Liver (tissue), 10 donors: ENCODE measurements at places on chromosomes 1 and 21.

DNA sequence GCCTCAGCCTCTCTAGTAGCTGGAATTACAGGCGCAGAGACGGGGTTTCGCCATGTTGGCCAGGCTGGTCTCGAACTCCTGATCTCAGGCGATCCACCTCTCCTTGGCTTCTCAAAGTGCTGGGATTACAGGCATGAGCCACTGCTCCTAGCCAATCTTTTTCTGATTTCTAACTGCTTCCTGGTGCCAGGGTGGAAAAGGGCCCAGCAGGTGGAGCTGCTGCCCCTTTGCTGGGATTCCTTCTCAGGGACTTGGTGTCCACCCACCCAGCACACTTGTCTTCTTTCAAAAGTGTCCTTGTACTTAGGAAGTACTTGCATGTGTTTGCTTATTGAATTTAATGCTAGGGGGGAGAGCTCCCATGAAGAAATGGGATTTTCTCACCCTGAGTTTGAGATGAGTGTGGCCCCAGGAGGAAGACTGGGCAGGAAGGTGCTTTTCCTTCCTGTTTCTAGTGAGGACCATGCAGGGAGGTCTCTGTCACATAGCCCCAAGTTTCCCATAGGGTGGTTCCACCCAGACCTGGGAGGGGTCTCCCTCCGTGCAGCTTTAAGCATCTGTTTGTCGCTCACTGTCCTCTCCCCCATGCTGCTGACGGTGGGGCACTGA, 14.2 kb downstream of the UTP11 start:
- DNase-seq = no peak

DNA sequence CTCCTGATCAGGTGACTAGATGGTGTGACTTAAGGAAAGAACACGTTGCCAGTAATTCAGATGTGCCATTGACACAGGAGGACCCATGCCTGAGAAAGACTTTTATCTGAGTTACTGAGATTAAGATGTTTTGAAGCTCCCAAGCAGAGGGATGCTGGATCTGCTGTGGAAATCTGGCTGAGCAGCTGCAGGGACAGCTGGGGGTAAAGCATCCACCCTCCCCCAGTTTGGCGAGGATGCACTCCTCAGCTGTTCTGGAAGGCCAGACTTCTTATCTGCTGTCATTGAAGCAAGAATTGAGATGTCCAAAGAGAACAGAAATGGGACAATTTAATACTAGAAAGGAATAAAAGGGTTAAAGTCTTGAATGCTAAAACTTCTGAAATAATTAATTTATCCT, 25.7 kb downstream of the TTC3 start:
- DNase-seq = no peak

GRCh38 chr1:25117233-25117823, 115.0 kb downstream of the SYF2 start:
- DNase-seq = no peak

DNA sequence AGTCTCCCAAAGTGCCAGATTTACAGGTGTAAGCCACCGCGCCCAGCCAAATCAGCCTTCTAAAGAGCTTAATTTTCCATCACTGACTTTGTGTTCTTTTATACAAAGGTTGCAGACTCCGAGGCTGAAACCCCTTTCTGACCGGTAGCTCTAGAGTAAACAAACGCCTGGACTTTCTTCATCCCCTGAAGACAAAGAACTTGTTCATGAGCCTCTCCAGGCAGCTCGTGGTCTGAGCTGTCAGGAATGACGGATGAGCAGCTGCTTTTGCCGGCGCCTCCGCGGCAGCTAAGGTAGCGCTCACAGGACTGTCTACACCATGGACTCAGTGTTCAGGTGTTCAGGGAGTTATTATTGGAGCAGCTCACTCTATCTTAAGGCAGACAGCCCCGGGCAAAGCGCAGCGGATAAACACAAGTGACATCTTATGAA, 128.5 kb upstream of the ERRFI1 start:
- no peak for DNase-seq

DNA sequence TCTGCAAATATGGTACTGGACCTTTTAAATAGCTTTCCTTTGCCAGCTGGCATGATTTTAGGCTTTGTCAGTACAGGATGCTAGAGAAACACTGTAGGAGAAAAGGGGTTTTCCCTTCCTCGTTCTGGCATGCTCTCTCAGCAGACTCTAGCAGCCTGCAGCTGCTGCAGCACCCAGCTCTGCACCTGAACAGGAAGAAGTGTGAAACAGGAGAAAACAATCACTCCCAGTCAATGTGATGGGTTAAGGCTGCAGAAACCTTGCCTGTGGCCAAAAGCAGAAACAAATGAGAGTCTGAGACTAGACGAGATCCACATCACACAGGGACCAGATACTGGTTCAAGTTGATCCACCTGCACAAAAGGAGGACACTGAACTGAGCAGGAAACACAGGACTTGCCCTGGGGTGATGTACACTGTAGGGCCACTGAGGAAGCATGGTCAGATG, 21.2 kb downstream of the OVGP1 start:
- DNase-seq = no peak

DNA sequence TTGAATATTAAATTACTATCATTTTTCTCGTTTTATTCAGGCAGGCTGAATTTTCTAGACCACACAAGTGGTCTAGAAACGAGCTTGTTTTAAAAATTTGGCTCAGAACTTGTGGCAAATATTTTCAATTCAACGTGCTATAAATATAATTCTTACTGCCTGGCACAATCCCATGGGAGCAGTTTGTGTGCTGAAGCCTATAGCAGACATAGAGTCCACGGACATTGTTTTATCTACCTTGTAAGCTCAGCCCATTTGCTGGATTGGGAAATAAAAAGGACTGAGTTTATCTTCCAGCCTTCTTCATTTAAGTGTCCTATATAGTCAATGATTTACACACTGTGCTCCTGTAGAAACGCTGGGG, 103.4 kb downstream of the ZBTB18 start:
- DNase-seq = no peak

DNA sequence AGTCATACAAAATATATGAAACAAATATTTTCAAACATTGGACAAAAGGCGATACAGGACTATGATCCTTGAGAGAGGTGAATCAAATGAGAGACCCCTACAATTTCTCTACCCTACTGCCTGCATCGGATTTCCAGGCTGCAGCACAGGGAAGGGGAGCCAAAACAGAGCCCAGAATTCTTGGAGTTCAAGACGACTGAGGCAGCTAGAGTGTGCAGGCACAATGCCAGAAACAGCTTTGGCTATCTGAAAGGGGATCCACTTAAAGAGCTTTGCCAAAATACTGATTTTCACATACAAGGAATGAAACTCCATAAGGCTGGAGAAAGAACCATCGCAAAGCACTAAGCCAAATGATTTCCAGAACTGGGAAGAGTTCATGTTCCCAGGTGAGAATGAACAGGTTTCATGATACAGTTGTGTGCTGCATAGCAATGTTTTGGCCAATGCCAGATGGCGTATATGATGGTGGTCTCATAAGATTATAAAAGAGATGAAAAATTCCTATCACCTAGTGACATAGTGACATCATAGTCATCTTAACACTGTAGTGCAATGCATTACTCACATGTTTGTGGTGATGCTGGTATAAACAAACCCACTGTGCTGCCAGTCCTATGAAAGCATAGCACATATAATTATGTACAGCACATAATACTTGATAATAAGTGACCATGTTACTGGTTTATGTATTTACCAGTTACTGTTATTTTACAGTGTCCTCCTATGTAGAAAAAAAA, 77.5 kb downstream of the KCND3 start:
- DNase-seq = no peak

- no peak for DNase-seq
Observed at GRCh38 chr1:23283667-23284602, 60.1 kb downstream of the HNRNPR start.

DNA sequence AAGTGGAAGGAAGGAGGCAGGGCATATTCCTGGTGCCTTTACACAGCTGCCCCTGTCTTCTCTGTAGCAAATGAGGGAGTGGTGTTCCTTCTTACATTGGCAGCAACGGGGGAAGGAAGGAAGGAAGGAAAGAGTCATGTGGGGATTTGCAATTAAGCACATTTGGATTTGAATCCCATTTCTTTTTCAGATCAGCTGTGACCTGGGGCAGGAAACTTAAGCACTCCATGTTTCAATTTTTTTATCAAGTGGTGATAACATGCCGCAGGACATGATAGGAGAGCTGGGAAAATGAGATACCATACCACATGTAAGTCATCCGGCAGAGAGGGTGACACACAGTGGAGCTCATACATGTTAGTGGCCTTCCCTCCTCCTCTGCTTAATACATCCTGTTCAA, 186.8 kb downstream of the APP start:
- DNase-seq = no peak

DNA sequence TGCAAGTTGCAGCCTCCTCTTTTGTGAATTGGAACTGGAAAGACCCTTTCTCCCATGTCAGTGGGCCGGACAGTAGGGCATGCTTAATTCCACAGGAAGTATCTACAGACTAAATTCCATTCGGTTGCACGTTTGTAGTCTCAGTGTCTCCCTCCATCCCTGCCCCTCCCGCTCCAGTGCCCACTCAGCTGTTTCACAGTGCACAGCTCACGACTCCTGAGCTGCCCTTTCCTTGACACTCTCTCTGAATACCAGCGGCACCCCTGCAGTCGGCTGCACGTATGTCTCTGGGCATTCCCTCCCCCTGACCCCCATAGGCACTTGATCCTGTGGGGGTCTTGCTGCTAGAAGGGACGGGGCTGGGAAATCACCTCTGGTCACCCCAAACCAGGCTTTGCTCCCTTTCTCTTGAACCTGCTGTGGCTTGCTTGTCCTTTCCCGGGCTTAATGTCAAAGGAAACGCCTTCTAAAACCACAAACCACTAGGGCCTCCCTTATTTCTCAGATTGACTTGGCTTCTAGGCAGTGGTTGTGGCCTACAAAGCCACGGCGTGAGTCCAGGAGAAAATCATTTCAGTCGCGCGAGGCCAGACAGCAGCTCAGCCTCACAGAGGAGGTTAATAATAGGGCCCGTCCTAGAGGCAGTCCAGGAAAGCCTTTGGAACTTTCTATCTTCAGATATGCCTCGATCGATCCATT, 365.3 kb upstream of the PROX1 start:
- no peak for DNase-seq

DNA sequence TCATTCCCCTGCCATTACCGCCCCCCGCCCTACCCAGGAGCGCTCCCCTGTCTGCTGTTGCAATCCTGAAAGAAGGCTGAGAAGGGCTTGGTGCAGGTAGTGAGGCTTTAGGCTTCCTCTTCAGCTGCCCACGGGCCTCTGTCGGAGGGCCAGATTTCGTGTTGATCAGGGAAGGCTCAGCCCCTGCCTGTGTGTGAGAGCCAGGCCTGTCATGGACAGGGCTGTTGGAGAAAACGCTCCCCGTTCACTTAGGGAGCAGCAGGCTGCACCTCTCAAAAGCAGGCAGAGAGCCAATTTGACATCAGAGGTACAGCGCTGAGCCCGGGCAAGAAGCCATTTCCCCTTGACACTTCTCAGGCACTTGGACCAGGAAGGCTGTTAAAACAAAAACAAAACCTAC, 19.0 kb downstream of the TEX35 start:
- no peak for DNase-seq

DNA sequence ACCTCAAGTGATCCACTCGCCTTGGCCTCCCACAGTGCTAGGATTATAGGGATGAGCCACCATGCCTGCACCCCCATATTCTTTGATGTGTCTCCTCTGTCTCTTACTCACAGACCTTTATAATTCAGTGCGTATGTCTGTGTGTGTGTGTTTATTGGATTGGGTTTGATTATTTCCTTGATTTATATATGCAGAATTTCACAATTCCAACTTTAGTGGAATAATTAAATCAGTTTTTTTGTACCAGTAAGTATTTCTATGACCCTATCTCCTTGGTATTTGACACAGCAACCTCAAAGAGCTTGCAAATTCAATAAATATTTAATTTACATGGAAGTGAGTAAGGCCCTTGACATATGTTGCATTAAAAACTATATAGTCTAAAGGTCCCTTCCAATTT, 333.9 kb upstream of the ADAMTS5 start:
- no peak for DNase-seq

DNA sequence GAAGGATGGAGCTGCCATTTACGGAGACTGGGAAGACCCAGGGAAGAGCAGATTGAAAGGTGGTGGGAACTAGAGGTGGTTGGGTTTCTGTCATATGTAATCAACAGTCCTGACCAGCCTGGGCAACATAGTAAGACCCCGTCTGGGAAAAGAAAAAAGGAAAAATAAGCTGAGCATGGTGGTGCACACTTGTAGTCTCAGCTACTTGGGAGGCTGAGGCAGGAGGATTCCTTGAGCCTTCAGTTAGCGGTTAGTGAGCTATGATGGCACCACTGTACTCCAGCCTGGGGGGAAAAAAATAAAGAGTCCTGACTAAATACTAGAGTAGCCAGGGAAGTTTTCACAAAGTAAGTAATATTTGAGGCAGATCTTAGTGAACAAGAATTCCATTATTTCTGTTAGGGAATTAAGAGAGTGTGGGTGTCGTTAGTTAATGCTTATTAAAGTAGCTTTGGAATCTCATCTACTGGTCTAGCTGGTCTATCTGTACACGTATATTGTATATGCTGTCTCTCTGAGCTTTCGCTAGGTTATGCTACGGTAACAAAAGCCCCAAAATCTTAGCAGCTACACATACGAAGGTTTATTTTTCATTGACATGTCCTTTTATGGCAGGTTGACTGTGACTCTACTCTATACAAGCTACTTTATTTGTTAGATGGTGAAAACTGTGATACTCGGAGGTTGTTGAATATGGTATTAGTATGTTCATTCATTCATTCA, 4.4 kb downstream of the NBPF1 start:
- DNase-seq = no peak

- DNase-seq = no peak
Observed at GRCh38 chr1:28243685-28244311, 7.9 kb downstream of the ATP5IF1 start.

- no peak for DNase-seq
Observed at GRCh38 chr1:22088331-22088730, 35.8 kb downstream of the CDC42 start.

DNA sequence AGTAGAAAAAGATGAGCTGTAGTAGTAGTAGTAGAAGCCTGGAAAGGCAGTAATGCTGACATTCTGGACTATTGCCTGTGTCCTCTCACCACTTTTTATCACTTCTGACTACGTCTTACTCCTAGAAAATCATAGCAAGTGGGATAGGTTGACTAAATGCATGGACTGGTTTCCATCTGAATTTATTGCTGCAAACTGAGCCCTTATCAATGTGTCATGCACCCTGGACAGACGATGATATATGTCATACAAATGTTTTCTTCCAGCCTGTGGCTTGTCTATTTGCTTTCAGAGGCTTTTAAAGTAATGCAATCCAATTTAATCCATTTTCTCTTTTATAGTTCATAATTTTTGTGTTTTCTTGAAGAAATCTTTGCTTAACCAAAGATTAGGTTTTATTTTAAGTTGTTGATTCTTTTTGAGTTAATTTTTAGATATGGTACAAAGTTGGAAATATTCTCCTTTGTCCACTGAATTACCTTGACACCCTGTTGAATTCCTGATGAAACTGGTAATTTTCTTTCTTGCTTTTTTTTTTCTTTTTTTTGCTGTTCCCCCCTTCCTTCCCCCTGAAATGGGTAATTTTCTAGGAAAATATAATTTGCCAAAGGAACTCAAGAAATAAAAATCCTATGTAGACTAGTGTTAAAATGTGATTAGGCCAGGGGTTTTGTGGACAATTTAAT, 47.1 kb downstream of the PHACTR4 start:
- DNase-seq = no peak
